ENCODE measurements at places on chromosomes 4 and X. TPM values are rescaled to one million over a fixed set of nuclear protein-coding genes. Genes with fewer than 3 reads are reported as not detected.

DNA sequence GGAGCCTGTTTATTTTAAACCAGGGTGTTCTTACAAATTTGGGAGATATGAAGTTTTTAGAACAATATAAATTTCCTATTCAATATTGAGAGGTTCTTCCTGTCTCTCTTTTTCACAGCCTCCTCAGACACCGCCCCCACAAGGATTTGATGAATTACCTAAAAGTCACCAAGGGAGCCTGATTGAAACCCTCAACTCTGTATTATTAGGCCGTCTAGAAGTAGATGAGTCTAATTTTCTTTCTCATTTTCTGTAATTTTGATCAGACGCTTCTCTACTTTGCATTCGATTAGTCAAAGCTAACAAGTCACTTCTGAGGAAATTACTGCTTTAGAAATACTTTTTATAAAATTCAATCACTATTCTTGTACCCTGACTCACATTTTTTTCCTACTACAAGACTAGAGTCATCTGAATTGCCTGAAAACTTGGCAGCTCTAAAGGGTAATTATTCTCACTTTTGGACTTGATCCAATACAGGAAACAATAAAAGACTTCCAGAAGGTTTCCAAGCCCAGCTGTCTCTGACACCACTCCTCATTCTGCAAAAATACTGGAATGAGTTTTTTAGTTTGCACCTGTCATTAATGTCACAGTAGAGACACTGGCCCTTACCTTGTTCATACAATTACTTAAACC is 111.2 kb downstream of the ELOVL6 start:
- no peak for DNase-seq
- H3K4me3 ChIP-seq, result no peak overlapping the region
- peak overlapping the region; percentile 14 for H3K27ac ChIP-seq
- no peaks in the 10 kb centered on the region for H3K36me3 ChIP-seq
- no peaks in the 10 kb centered on the region for H3K27me3 ChIP-seq
- peaks cover 36% of the 10 kb centered on the region for H3K4me1 ChIP-seq

- H3K4me1 ChIP-seq, result peaks cover 6% of the 10 kb centered on the region
- no peak overlapping the region for H3K4me3 ChIP-seq
- H3K27me3 ChIP-seq, result peaks cover 40% of the 10 kb centered on the region
Measured at GRCh38 chr4:180052629-180053028, 2190.6 kb upstream of the TENM3 start.

DNA sequence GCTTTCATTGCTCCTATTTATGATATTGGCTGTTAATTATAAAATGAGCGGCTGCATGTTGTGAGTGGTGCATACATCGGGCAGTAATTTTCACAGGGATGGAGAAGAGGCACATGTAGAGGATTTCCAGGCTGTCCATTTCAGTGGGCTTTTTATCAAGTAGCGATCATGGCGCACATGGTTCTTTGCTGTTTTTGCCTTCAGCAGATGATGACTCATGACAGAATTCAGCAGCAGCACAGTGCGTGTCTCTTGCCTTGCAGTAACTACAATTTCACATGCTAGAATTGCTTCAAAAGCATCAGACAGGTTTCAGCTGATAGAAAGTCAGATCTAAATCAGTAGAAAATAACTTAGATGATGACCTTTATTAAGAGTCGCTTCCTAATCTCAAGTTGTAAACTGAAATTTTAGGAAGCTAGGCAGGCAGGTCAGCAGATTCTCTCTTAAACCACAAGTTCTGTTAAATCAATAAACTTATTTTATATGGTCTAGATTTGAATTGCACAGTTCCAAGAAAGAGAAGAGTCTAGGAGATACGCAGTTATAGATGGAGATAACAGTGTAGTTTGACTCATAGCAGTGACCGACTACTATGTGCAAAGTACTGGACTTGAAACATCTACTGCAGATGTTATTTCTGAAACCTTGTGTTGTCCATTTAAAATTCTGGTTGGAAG is 35.8 kb downstream of the LRP2BP start:
- peak overlapping the region; percentile 96 for H3K27ac ChIP-seq
- peak overlapping the region; percentile 2 for H3K4me3 ChIP-seq
- H3K4me1 ChIP-seq, result peaks cover 90% of the 10 kb centered on the region
- DNase-seq, result no peak
- peaks cover 7% of the 10 kb centered on the region for H3K36me3 ChIP-seq

DNA sequence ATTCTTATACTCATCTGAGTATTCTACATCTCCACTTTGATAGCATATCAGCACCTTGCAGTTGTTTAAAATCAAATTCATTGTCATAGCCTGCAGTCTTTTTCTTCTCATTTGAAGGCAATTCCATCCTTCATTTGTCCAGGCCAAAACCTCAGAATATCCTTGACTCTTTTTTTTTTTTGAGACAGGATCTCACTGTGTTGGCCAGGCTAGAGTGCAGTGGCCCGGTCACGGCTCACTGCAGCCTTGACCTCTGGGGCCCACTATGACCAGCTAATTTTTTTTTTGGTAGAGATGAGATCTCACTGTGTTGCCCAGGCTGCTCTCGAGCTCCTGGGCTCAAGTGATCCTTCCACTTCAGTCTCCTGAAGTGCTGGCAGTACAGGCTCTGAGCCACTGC is 2.6 kb downstream of the MRPL1 start:
- peaks cover 1% of the 10 kb centered on the region for H3K36me3 ChIP-seq
- no peak for DNase-seq
- H3K4me3 ChIP-seq, result no peak overlapping the region
- peaks cover 29% of the 10 kb centered on the region for H3K4me1 ChIP-seq

DNA sequence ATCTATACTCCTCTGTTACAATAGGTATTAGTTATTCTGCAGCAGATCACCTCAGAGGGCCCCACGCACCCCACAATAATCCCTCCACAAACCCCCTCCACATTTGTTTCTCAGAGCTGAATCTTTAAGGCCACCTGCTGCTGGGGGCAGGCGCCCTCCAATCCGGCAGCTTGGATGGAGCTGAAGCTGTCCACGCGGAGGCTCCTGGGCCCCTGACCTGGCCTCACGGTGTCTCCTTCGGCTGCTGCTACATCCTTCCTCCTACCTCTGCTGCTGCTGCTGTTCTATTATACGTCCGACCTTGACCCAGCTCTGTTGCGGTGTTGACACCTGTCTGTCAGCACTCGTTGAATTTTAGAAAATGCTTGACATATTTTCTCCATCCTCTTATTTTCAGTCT is 430.2 kb upstream of the ZFP42 start:
- H3K27ac ChIP-seq, result no peak overlapping the region
- no peak for DNase-seq
- H3K27me3 ChIP-seq, result no peaks in the 10 kb centered on the region
- H3K36me3 ChIP-seq, result peaks cover 3% of the 10 kb centered on the region

DNA sequence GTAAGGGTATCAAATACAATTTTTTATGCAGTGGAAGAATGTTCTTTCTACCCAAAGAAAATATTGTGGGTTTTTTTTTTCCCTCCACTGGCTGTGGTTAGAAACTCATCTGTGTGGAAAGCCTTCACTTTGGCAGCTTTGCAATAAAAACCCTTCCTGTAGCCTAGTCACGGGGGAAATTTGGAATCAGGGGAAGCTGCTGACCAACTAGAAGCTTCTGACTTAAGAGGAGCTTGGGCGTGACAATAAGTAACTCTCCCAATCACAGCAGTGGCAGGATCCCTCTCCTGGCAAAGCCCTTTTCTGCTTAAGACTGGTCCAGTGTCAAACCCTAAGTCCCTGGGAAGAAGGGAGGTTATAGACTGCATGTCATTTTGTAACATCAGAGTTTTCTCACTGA is 87.9 kb downstream of the LRRC66 start:
- no peak overlapping the region for H3K4me3 ChIP-seq
- DNase-seq, result no peak
- peak overlapping the region; percentile 76 for H3K27ac ChIP-seq
- H3K36me3 ChIP-seq, result no peaks in the 10 kb centered on the region

- no peaks in the 10 kb centered on the region for H3K27me3 ChIP-seq
- no peak overlapping the region for H3K4me3 ChIP-seq
- no peaks in the 10 kb centered on the region for H3K4me1 ChIP-seq
- no peak overlapping the region for H3K27ac ChIP-seq
- no peak for DNase-seq
Measured at GRCh38 chrX:136835761-136836160, 44.8 kb downstream of the RBMX start.

DNA sequence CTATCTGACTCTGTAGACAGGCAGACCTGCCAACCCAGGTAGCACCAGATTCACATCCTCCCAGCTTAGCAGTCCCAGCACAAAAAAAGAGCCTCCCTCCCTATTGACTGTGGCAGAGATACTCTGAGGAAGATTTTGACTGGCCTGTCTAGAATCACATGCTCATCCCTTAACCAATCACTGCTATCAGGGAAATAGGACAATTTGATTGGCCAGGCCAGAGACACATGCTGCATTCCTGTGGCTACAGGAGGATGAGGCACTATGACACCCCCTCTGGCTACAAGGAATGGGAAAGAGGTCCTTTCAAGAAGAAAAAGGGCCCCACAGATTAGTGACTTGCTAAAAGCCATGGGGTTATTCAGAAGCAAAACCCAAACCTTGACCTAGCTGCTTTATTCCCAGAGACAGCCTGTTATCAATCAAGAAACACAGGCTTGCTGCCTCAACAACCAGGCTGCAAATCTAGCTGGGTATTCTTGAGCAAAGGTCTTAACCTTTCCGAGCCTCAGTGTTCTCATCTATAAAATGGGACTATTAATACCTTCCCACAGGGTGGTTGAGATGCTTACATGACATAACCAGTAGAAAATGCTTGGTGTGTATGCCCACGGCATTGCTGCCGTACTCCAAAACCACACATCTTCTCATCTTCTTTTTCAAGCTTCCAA is 147.6 kb downstream of the BCOR start:
- no peak overlapping the region for H3K27ac ChIP-seq
- no peak overlapping the region for H3K4me3 ChIP-seq
- H3K36me3 ChIP-seq, result no peaks in the 10 kb centered on the region

DNA sequence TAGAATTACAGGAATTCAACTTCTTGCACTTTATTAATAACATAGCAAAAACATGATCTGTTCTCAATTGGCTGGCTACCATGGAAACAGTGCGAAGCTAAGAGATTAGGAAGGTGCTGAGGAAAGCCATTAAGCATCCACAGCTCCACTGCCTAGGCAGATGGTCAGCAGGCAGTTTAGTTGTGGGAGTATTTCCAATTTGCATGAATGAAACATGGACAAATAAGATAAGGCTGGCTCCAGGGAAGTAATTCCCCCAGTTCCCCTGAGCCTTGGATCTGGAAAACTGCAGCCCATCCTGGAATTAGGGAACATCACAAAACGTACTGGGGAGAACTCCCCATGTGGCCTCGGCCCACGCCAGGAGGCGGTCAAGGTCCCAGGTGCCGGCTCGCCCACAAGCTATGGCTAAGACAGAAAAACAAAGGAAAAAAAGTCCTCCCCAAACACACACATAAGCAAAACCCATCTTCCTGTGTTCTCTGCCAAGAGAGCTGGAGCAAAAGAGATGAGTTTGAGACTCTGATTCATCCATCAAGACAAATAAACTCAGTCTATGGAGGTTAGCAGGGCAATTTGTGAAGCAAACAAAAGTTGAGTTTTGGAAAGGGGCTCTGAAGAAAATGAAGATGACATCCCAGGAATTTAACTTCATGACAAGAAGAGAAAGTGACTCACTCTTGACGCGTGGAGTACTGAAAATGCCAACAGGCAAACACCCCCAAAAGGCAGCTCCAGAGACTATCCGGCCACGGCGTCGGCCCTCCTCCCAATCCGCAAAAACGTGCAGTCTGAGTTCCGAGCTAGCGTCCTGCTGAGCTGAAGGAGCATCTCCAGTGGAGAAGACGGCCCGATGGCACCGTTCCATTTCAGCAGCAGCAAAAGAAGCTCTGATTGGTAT is 45.1 kb downstream of the IGFBP7 start:
- H3K27ac ChIP-seq, result peak overlapping the region; percentile 98
- H3K4me1 ChIP-seq, result peaks cover 100% of the 10 kb centered on the region
- H3K4me3 ChIP-seq, result peak overlapping the region; percentile 35
- DNase-seq, result no peak
- peaks cover 39% of the 10 kb centered on the region for H3K36me3 ChIP-seq

DNA sequence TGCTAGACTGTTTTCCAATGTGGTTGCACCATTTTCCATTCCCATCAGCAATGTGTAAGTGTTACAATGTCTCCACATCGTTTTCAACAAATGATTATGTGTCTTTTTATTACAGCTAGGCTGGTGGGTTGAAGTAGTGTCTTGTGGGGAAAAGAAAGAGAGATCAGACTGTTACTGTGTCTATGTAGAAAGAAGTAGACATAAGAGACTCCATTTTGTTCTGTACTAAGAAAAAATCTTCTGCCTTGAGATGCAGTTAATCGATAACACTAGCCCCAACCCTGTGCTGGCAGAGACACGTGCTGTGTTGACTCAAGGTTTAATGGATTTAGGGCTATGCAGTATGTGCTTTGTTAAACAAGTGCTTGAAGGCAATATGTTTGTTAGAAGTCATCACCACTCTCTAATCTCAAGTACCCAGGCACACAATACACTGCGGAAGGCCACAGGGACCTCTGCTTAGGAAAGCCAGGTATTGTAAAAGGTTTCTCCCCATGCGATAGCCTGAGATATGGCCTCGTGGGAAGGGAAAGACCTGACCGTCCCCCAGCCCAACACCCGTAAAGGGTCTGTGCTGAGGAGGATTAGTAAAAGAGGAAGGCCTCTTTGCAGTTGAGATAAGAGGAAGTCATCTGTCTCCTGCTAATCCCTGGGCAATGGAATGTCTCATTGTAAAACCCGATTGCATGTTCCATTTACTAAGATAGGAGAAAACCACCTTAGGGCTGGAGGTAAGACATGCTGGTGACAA is 23.0 kb upstream of the UGT2B15 start:
- H3K4me3 ChIP-seq, result no peak overlapping the region
- no peak for DNase-seq
- no peaks in the 10 kb centered on the region for H3K36me3 ChIP-seq

- no peak overlapping the region for H3K27ac ChIP-seq
- H3K27me3 ChIP-seq, result no peaks in the 10 kb centered on the region
- no peaks in the 10 kb centered on the region for H3K36me3 ChIP-seq
Measured at GRCh38 chr4:176879380-176880116, 86.8 kb upstream of the VEGFC start.

DNA sequence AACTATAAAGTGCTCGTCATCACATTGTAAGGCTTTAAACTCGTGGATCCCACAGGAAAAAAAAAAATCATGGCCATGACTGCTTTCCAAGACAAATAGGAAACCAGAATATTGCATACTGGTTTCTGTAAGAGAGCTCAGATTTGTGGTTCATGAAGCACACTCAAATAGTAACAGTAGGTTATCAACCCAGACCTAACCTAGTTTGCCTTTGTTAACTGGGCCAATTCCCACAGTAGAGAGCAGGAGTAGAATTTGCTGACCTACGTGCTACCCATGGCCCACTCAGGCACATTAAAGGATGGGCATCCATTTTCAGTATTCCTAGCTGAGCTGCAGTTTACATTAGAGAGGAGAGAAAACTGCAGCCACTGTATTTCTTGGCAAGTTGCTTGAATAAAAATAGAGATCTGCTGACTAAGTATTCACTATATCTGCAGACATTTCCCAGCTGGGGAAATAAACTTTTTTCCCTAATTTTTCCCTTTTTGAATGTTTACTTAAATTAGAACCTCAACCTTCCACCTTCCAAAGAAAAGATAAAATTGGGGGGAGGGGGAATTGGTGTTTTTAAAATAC is 218.5 kb downstream of the SPANXN3 start:
- H3K27ac ChIP-seq, result no peak overlapping the region
- H3K4me3 ChIP-seq, result no peak overlapping the region
- DNase-seq, result no peak
- no peaks in the 10 kb centered on the region for H3K4me1 ChIP-seq
- H3K36me3 ChIP-seq, result no peaks in the 10 kb centered on the region
- no peaks in the 10 kb centered on the region for H3K27me3 ChIP-seq

Gene GAGE12J
- not detected for total RNA-seq

Gene NAT8L
- total RNA-seq, result 1.6 TPM

Gene SMS
- total RNA-seq, result 73.0 TPM

Gene MAOB
- 3.2 TPM for total RNA-seq
